ENCODE measurements at places on chromosomes 3 and 15. TPM values are rescaled to one million over a fixed set of nuclear protein-coding genes. Genes with fewer than 3 reads are reported as not detected.

TMEM43 gene
- 103 TPM for total RNA-seq

MORC1 gene
- total RNA-seq, result not detected

CNBP gene
- 223 TPM for total RNA-seq

WDR93 gene
- total RNA-seq, result 0.07 TPM

CYP8B1 gene
- total RNA-seq, result not detected

DGKG gene
- total RNA-seq, result 0.07 TPM

HYAL1 gene
- 7.1 TPM for total RNA-seq

LRRC34 gene
- total RNA-seq, result 2.4 TPM

ADAMTS17 gene
- total RNA-seq, result 0.13 TPM

PLCB2 gene
- 7.1 TPM for total RNA-seq

CCDC39 gene
- total RNA-seq, result not detected

ADCY5 gene
- total RNA-seq, result 0.07 TPM

UPK1B gene
- not detected for total RNA-seq

LMAN1L gene
- not detected for total RNA-seq

HMG20A gene
- total RNA-seq, result 35.4 TPM

SATB1 gene
- 17.5 TPM for total RNA-seq

SCN11A gene
- 0.07 TPM for total RNA-seq

PTX3 gene
- total RNA-seq, result 1,084 TPM

CCDC80 gene
- total RNA-seq, result 20.5 TPM

PRSS50 gene
- not detected for total RNA-seq

SCAANT1 gene
- not detected for total RNA-seq

ROPN1 gene
- total RNA-seq, result not detected

PLA2G4D gene
- not detected for total RNA-seq

DPPA4 gene
- not detected for total RNA-seq

PLSCR4 gene
- total RNA-seq, result 89.9 TPM

CNTN3 gene
- 1.8 TPM for total RNA-seq

ADAMTS9 gene
- total RNA-seq, result 58.3 TPM
